NCI-H2081 treated with DMSO at 0.1 percent for 48 hours (cell line): ENCODE measurements at places on chromosomes 16 and 17.

DNA sequence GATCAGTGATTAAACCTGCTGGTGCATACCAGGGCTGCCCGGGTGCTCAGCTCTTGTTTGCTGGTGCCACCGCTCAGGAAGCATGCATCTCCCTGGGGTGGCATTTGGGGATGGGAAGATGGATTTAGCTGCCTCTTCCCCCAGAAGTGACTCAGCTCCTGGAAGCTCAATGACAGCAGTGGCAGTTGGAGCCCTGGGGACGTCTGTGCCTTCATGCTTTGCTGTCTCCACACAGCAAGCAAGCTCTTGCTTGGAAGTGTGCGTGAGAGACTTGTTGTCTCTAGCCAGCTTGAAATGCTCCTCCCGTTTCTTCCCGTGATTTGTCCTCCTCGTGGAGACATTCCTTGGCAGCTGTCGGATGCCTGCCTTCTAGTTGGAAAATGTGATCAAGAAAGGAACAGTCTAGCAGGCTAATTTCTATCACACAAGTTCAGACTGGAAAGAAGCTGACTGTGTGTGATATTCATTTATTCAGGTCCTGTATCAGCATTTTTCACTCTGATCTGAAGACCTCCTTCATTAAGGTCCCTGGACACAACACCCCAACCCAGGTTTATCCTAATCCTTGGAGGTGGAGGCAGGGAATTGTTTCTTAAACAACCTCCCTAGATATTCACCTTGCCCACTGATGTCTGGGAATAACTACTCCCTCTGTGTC, 73.0 kb downstream of the BMERB1 start:
- no peak for DNase-seq

- DNase-seq = no peak
These were observed 74.5 kb downstream of the RPGRIP1L start for GRCh38 chr16:53629151-53629550.

DNA sequence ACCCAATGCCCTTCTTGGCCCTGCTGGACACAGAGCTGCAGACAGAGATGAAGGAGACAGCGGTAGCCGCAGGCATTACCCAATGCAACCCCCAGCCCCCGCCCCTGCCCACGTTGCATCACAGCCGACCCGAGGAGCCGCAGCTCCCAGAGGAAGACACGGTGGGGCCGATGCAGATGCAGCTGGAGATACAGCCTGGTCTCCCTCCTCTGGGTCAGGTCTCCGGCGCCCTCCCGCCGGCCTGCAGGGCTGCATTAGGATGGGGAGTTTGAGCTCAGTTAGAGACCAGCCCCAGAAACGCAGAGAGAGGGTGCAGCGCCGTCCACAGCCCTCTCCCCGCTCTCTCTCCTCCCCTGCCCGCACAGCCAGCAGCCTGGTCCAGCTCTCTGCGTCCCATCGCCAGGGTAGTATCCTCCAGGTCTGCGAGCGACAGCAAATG, 19.4 kb upstream of the UBE2I start:
- DNase-seq = no peak

DNA sequence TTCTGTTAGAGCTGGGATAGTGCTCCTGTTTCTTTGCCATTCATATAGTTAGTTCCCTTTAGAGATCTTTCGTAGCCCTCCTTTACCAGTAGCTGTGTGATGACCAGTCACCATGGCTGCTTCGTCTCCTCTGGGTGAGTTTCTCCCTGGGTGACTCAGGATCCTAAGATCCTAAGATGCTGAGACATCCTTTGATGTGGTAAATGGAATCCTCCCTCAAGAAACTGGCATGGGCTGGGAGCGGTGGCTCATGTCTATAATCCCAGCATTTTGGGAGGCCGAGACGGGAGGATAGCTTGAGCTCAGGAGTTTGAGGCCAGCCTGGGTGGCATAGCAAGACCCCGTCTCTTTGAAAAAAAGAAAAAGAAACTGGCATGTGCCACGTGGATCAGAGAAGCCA, 5.9 kb downstream of the PHAF1 start:
- no peak for DNase-seq

- no peak for DNase-seq
These were observed 4.6 kb upstream of the ADCY7 start for GRCh38 chr16:50261707-50262235.

- DNase-seq = no peak
These were observed 18.1 kb downstream of the CSF3 start for GRCh38 chr17:40033339-40033738.

- no peak for DNase-seq
These were observed 130.3 kb downstream of the ZNF778 start for GRCh38 chr16:89347807-89348206.

DNA sequence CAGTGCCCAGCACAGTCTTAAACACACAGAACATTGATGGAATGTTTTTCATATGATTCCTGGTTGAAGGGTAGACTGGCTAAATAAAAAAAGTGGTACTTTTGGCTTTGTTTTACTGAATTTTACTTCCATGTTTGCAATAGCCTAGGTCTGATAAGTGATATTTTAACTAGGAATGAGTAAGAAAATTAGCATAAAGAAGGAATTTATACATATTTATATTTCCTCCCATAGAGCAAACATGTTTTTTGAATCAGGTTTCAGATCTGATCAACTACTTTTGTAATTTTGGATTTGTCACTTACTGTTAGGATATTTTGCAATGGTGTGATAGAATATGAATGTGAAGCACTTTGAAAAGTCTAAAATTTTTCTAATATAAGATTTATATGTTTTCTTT, 7.2 kb downstream of the NF1 start:
- no peak for DNase-seq

GRCh38 chr16:78673884-78674283, 574.4 kb downstream of the WWOX start:
- DNase-seq = no peak

GRCh38 chr17:82269138-82269881, 4.2 kb downstream of the CSNK1D start:
- no peak for DNase-seq

DNA sequence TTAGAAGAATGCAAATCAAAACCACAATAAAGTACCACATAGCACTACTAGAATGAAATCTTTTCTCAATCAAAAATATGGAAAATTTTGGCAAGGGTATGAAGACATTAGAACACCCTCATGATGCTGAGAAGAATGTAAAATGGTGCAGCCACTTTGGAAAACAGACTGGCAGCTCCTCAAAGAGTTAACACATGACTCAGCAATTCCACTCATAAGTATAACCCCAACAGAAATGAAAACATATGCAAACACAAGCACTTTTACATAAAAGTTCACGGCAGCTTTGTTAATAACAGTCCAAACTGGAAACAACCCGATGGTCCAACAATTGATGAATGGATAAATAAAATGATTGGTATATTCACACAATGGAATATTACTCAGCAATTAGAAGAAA, 124.5 kb downstream of the SHCBP1 start:
- DNase-seq = no peak

DNA sequence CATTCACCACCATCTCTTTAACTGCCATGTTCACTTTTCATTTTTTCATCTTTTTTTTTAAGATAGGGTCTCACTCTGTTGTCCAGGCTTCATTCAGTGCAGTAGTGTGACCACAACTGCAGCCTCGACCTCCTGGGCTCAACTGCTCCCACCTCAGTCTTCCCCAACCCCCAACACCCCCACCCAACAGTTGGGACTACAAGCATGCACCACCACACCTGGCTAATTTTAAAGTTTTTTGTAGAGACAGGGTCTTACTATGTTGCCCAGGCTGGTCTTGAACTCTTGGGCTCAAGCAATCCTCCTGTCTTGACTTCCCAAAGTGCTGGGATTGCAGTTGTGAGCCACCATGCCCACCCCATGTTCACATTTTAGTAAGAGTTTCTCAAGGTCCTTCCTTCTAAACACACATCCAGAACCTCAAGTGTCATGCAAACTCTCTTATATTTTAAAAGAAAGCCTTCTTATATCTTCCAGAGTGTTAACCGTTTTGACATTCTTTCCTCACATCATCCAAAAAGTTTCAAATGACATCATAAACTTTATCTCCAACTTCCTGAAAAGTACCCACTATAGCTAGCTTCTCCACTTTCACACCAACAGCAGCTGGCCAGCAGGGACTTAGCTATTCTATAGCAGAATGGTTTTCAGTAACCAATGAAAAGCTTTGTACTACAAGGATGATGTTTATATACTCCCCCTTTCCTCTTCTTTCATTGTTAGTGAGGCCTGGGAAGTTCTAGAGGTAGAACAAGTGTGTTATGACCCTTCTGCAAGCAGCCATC, 49.3 kb downstream of the TRAF4 start:
- DNase-seq = no peak

DNA sequence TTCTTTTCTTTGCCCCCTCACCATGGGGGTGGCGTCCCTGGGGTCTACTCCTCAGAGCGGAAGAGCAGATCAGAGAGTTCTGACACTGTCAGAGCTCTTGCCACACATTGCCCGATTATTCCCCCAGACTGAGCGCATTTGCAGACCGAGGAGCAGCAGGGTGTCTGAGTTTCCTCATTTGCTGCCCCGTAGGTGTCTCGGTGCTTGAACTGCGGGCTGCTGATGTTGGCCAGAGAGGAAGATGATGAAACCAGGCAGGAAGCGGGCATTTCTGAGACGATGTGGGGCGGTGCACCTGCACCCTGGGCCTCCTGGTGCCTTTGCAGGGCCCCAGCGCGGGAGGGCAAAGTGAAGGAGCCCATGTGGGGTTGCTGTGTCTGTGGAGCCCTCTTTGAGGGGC, 55.2 kb downstream of the ARSG start:
- DNase-seq = no peak

DNA sequence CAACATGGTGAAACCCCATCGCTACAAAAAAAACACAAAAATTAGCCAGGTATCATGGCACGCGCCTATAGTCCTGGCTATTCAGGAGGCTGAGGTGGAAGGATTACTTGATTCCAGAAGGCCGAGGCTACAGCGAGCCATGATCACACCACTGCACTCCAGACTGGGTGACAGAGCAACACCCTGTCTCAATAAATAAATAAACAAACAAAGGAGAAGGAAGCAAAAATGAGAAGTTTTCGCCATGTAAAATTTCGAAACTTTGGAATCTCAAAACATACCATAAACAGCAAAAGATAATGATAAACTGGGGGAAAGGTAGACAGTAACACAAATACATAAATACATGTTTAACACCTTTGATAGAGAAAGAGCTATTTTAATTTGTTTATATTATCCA, 130.9 kb downstream of the ZFHX3 start:
- no peak for DNase-seq

DNA sequence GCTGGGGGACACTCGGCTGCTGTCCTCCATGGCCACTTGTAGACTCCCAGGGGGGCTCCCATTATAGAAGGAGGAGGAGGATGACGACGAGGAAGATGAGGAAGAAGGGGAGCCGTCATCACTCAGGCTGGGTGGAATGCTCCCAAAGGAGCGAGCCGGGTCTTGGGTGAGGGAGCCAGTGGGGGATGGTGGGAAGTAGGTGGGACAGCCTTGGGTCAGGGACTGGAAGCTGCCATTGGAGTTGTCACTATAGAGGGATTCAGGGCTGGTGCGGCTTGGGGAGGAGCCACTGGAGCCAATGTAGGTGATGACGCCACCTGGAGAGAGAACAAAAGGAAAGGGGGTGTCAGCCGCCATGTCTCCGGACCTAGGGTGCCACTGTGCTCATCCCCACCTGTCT, 3.3 kb downstream of the NR1D1 start:
- DNase-seq = no peak
